ENCODE measurements at places on chromosomes 12 and 14. TPM values are rescaled to one million over a fixed set of nuclear protein-coding genes. Genes with fewer than 3 reads are reported as not detected.

Gene RNASE4
- 41.0 TPM for total RNA-seq

Gene RACGAP1
- 13.7 TPM for total RNA-seq

Gene KMT2D
- 114 TPM for total RNA-seq

Gene CDH24
- total RNA-seq: 5.6 TPM

Gene ABHD4
- 28.5 TPM for total RNA-seq

Gene ANO2
- total RNA-seq: 22.2 TPM

Measured in lower lobe of right lung (tissue), 2 donors.